ENCODE measurements at places on chromosomes 4 and X.

DNA sequence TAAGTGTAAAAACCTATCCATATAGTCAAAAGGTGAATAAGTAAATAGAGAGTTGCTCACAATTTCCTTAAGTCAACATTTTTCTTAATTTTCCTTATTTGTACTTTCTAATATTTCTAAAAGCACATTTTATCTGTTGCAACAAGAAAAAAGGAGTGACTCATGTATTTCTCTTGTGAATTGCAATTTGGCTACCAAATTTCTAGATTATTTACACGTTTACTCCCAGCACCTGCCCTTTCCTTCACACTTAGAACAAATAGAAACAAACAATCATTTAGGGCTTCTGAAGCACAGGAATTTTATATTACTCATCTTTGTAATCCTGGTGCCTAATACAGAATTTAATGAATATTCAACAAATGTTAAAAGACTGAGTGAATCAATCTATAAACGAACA, 22.2 kb downstream of the BTC start:
- no peak for DNase-seq

GRCh38 chr4:85955620-85956292, 404.1 kb downstream of the MAPK10 start:
- DNase-seq, result no peak

DNA sequence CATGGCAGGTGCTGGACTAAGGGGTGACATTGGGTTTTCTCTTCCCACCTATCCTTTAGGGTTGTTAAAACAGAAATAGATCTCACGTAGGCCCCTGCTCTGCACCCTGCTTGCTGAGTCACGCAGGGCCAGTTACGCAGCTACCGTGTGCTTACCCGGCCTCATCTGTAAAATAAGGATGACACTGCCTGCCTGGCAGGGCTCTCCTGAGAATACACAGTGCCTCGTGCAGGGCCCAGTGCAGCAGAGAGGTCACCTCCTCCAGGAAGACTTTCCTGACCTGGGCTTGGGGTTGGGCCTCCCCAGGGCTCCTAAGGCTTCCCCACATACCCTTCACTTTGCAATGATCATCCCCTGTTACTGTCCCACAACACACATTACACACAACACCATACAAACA, 33.6 kb upstream of the JAKMIP1 start:
- DNase-seq, result no peak

DNA sequence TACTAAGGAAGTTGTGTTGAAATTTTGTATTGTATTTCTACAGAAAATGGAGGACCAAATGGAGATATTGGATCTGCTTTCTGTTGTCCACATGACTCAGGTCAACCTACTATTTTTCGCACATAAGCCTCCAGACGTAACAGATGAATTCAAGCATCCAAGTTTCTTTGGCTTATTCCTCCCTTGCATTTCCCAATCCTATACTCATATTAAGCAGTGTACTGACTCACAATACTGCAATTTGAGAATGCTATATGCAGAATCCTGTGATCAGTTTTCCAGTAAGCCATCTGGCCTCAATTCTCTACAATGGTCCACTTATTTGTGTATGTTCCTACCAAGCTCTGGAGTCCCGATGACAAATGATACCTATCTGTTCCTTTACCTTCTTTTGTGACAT, 75.7 kb downstream of the ASB9 start:
- no peak for DNase-seq

DNA sequence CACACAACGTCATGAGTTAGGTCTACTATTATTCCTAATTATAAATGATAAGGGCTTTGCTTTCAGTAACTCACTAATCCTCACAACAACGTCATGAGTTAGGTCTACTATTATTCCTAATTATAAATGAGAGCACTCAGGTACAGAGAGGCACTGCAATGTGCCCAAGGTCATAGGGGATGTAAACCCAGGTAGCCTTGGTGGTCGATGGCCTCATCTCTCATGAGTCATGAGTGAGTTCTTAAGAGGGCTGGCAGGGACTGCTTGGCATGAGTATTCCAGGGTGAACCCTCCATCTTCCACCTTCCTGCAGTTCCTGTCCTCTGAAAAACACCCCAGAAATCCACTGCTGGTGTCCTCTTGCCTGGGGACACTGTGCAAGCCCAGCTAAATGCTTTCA, 317.1 kb downstream of the STK32B start:
- no peak for DNase-seq

DNA sequence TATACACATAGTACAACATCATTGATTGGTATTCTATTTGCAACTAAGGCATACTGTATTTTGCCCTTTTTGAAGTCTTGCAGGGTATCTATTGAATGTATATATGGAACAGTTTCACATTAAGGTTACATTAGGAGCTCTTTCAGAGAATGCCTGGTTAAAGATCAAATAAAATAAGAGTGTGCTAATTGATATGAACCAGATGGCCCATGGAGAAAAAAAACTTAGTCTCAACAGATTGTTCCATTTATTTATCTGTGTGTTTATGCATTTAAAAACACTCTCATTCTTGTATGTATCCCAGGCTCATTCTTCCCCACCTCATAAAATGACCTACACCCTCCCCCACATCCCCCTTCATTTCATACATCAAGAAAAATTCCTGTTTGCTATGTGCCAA, 35.2 kb upstream of the GRIA2 start:
- DNase-seq, result no peak

GRCh38 chr4:155877971-155878370, 11.9 kb upstream of the ASIC5 start:
- no peak for DNase-seq

DNA sequence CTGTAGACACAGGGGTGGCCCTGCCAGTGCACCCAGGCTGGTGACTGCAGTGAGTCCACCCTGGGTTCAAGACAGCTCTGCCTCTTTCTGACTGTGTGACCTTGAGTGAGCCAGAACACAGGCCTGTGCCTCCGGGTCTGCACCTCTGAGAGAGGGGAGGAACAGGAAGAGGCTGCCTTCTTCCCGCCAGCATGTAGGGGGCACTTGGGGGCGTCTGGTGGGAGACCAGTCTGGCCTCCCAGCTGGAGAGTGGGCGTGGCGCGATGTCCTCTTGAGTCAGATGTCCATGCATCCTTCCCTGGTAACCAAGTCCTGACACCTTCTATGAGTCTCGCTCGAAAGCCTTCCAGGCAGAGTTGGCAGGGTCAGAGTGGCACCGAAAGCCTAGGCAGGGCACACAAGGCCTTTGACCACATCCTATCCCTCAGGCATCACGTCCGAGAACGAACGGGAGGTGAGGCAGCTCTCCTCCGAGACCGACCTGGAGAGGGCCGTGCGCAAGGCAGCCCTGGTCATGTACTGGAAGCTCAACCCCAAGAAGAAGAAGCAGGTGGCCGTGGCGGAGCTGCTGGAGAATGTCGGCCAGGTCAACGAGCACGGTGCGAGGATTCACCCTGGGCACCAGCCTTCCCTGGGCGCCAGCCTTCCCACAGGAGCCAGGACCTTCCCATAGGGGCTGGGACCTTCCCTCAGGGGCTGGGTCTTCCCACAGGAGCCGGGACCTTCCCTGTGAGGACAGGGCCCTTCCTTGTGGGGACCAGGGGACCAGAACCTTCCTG, 21.3 kb downstream of the WFS1 start:
- DNase-seq, result no peak

- DNase-seq, result no peak
Observed at GRCh38 chr4:11912886-11913285, 484.2 kb upstream of the HS3ST1 start.

DNA sequence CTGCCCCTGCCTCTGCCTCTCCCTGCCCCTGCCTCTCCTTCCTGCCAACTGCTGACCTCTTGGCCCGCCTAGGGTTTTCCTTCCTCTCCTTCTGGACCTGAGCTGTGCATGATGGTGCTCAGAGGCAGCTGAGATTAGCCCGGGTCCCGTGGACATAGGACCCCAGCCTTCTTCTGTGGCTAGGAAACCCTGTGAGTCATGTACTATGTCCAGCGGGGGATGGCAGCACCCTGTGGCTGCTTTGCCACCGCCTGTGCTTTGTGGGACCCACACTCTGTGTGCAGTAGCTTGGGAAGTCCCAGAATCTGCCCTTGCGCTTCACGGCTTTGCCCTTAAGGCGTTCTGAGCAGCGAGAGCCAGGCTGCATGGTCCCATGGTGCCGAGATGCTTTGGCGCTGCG, 105.5 kb upstream of the PSAPL1 start:
- DNase-seq, result no peak

- no peak for DNase-seq
Observed at GRCh38 chr4:65340382-65341109, 329.7 kb downstream of the EPHA5 start.

DNA sequence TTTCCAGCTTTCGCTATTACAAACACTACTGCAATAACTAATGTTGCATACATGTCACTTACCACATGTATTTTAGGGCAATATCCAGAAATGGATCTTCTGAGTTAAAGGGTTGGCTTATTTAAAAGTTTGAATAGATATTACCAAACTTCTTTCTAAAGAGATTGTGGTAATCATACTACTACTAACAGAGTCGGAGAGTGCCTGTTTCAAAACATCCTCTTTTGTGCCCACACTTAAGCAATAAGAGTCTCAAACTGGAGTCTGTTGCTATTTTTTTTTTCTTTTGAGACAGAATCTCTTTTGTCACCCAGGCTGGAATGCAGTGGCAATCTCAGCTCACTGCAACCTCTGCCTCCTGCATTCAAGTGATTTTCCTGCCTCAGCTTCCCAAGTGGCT, 35.8 kb downstream of the FGFBP1 start:
- no peak for DNase-seq

All from SHP77 treated with DMSO at 0.1 percent for 48 hours (cell line).